ENCODE measurements at places on chromosomes 11 and 22.

- no peak for DNase-seq
Observed at GRCh38 chr11:74948546-74948897, 369 bp downstream of the XRRA1 start.

DNA sequence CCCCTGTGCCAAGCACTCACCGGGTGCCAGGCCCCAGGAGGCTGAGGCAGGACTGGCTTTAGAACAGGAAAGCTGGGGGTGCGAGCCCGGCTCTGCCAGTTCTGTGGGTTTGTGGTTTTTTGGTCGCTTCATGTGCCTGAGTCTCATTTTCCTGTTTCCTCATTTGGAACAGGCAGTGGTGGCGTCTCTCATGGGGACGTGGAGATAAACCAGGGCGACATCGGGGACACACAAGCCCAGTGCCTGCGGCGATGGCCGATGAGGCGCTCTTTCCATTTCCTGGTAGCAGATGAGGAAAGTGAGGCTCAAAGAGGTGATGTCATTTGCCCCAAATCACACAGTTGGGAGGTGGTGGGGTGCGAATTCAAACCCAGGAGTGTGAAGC is 20.8 kb upstream of the CHKA start:
- DNase-seq: no peak

GRCh38 chr11:67699521-67699920 is 25.1 kb upstream of the ALDH3B2 start:
- no peak for DNase-seq

GRCh38 chr11:121582296-121582695 is 129.5 kb upstream of the SORL1-AS1 start:
- DNase-seq: no peak

DNA sequence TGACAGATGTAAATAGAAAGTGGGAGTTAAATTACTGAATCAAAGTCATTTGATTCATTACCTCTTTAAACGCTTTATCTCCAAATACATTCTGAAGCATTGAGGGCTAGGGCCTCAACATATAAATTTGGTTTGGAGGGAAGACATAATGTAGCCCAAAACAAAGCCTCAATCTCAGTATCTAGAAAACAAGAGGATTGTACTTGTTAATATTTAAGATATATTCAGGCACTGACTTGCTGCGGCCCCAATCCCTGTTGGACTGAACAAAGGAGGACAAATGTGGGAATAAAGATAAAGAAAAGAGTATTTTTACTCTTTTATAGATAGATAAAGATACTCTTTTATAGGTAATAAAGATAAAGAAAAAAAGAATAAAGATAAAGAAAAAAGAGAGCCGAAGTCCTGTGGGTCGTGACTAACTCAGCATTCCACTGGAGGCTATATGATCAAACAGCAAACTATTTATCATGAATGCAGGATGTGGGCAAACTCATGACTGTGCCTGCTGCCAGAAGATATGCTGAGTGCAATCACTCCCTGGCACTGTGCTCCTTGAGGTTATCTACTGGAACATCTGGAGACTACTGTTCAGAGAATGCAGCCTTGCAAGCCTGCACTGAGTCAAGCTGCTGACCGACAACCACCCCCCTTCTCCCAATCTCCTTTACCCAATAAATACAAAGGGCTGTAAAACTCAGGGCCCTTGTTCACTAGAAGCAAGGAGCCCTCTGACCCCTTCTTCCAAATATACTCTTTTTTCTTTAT is 6.9 kb downstream of the OR10V1 start:
- no peak for DNase-seq

- no peak for DNase-seq
Observed at GRCh38 chr22:26587991-26588613, 1.8 kb downstream of the TPST2 start.

DNA sequence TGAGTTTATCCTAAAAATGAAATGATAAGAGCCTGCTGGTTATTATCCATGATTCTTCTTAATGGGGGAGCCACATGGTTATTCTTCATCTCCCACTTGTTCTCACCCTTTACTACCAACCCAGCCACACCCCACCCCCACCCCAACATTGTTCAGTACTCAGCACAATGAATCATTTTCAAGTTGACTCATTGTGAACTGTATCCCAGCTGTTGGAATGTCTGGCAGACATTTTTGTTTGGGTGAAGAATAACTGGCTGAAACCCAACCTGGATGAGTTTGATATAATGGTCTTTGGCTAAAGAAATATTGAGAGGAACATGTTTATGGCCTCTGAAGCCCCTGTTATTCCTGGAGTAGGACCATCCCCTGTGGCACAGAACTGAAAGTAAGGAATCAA is 136.2 kb downstream of the ELP4 start:
- no peak for DNase-seq

DNA sequence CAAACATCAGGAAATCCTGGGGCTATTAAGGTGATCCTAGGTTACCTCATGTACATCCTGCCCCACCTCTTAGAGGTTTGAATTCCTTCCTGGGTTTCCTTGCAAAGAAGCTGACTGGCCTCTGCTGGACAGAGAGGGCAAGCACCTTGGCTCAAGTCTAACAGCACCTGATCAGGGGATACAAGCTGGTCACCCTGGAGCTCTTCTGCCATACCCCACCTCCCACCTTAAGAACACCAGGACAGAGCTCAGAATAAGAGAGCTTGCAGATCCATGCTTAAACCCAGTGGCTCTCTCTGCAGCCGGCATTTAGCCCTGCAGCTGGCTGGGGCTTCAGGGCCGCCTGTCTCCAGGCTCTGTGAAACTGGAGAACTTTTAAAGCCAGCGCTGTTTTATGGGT is 386.6 kb upstream of the NARS2 start:
- DNase-seq: no peak

DNA sequence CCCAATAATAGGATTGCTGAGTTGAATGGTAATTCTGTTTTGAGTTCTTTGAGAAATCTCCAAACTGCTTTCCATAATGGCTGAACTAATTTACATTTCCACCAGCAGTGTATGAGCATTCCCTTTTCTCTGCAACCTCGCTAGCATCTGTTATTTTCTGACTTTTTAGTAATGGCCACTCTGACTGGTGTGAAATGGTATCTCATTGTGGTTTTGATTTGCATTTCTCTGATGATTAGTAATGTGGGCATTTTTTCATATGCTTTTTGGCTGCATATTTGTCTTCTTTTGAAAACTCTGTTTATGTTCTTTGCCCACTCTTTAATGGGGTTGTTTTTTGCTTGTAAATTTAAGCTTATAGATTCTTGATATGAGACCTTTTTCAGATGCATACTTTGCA is 97.4 kb downstream of the FDX1 start:
- no peak for DNase-seq

- no peak for DNase-seq
Observed at GRCh38 chr11:66218036-66218435, 50.4 kb upstream of the RAB1B start.

GRCh38 chr22:17842386-17842785 is 68.1 kb upstream of the BID start:
- DNase-seq: no peak

DNA sequence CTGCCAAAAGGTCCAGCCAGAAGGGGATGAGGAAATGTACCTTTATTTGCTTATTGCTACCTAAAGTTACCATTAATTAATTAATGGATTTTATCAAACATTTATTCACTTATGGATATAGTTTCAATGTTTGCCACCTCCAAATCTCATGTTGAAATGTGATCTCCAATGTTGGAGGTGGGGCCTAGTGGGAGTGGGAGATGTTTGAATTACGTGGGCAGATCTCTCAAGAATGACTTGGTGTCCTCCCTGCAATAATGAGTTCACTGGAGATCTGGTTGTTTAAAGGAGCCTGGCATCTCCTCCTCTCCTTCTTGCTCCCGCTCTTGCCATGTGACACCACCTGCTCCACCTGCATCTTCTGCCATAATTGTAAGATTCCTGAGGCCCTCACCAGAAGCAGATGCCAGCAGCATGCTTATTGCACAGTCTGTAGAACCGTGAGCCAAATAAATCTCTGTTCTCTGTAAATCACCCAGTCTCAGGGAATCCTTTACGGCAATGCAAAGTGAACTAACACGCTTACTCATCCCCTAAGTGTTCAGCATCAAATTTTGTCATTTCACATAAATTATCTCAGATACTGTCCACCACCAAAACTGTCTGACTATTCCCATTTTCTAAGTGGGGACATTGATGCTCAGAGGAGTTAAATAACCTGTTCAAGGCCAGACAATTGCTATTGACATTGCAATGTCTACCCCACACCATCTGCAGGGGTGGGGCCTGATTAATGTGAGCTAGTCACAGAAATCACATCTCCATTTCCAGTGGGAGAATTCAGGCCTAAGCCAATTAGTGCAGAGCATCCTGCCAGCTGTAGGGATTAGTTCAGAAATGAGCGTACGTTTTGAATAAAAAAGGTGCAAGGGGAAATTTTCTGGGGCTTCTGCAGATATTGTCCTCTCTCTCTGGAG is 51.6 kb upstream of the SYN3 start:
- no peak for DNase-seq

- DNase-seq: no peak
Observed at GRCh38 chr11:89159974-89160373, 17.7 kb upstream of the TYR start.

- DNase-seq: no peak
Observed at GRCh38 chr11:73586791-73587190, 11.1 kb downstream of the FAM168A start.

DNA sequence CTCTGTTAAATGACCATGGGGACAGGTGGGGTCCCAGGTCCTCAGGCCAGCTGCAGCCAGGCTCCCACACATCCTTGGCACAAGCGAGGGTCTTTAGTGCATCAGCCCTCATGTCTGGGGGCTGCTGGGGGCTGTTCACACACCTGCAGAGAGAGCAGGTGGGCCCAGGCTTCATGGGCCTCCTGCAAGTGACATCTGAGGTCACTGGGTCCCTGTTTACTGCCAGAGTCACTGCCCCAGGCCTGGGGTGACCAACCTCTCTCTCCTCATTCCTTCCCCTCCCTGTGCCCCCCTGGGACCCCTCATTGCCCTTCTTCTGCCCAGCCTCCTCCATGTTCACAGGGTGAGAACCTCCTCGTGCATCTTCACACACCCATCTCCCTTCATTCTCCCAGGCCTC is 92.4 kb downstream of the RTL6 start:
- peak; percentile 13 for DNase-seq

GRCh38 chr11:115607621-115608221 is 103.5 kb upstream of the CADM1 start:
- no peak for DNase-seq

- no peak for DNase-seq
Observed at GRCh38 chr11:131464461-131464860, 94.0 kb downstream of the NTM start.

- no peak for DNase-seq
Observed at GRCh38 chr11:113867843-113868503, 7.4 kb downstream of the USP28 start.

- DNase-seq: peak; percentile 41
Observed at GRCh38 chr11:9625162-9625561, 38.7 kb upstream of the SWAP70 start.

DNA sequence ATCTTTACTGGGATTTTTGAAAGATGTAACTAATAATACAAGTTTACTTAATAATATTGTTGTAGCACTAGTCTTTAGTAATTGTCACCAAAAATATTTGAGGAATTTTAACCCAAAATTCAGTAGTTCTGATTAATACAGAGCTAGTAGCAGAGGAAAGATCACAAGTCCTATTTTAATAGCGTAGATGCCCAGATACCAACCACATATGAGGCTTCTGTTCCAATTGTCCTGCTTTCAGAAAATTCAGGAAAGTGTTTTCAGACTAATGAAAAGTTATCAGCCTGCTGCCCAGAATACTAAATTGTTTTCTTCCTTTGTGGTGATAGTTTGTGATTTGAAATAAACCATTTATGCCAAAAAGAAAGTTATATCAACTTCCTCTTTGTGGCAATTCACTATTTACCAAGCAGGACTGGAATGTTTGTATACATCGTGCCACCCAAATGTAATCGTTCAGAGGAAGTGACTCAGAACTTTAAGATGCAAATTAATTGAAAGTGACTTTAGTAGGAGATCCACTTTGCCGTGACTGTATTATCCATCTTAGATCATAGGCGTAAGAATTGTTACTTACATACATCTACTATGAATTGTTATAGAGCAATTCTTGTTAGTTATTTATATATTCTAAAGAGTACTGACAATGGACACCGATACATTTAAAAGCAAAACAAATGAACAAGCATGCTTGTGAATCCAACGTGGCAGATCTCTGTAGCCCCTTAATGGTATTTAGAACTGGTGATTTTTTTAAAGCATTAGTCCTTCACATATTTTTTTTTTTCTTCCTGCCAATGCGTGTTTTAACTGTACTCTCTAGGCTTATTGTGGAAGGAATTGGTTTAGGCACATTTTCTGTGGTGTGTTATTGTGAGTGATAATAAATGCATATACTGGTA is 231.0 kb downstream of the DDX10 start:
- no peak for DNase-seq

DNA sequence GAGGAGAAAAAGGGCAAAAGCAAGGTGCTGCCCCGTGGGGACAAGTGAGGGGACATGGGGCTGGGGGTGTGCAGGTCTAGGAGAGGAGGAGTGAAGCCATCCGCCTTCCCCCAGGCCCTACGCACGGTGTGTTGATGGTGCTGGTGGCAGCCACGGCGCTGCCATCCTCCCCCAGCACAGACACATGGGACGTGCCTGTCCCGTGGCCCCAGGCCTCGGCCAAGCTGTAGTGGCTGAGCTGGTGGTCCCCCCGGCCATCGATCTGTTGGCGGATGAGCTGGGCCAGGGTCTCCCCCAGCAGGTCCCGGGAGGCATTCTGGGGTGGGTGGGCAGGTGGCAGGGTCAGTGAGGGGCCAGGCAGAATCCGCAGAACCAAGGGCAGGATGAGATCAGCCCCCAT is 18.9 kb downstream of the GGT5 start:
- DNase-seq: no peak

- no peak for DNase-seq
Observed at GRCh38 chr22:40606306-40606705, 30.2 kb downstream of the MRTFA start.

DNA sequence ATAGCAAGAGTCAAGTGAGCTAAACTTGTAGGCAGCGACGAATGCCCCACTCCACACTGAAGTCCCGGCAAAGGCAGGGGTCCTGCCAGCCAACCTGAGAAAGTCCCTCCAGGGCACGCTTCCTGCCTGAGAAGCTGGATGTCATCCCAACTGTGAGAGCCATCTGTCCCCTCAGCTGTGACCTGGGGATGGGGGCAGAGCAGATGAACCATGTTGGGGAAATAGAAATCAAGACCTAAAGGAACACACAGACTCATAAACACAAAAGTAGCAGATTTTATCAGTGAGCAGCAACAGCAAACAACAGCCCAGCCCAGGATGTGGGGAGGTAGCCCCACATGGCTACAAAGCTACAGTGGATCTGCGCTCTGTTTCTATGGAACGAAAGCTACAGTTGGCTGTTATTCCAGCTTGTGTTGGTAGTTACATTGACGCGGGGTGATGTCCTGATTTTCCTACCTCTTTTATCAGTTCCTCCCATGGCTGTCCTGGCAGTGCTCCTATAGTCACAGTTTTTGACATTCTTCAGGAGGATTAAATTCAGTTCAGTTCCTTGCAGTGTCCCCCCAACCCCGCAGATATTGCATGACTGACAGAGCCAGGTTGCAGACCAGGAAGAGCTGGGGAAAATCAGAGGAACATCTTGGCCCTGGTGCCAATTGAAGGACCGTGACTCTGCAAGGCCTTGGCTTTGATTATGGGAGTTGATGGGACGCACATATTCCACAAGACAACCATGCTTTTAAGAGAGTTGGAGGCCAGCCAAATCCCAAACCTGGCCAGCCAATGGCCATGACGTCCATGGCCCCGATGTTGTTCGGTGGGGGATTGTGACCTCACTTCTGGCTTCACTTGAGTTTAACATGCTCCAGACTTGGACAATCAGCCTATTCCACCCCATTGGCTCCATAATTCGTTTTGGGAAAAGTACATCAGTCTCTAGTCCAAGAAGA is 14.6 kb downstream of the MRGPRD start:
- DNase-seq: peak; percentile 78
